T-helper 1 cell treated with Interleukin-12 subunit alpha and Interleukin-12 subunit beta and Interleukin-4 antibody, amounts not matched to agents 30 ng/mL and 1 ng/mL, for 36 hours (primary cell): ENCODE measurements at places on chromosomes 7 and 10. TPM values are rescaled to one million over a fixed set of nuclear protein-coding genes. Genes with fewer than 3 reads are reported as not detected.

ARL3 gene
- total RNA-seq = 4.0 and 4.2 TPM in 2 replicates

SEPHS1 gene
- total RNA-seq = 46.0 and 55.5 TPM in 2 replicates

MYH16 gene
- total RNA-seq = not detected in 2 replicates

GPC2 gene
- total RNA-seq = 4.4 and 5.6 TPM in 2 replicates

MYL7 gene
- not detected in 2 replicates for total RNA-seq

FAM24A gene
- total RNA-seq = not detected in 2 replicates
